ENCODE measurements at places on chromosomes 1 and 21.

GRCh38 chr1:39531526-39531925, 40.1 kb downstream of the BMP8A start:
- DNase-seq = no peak

DNA sequence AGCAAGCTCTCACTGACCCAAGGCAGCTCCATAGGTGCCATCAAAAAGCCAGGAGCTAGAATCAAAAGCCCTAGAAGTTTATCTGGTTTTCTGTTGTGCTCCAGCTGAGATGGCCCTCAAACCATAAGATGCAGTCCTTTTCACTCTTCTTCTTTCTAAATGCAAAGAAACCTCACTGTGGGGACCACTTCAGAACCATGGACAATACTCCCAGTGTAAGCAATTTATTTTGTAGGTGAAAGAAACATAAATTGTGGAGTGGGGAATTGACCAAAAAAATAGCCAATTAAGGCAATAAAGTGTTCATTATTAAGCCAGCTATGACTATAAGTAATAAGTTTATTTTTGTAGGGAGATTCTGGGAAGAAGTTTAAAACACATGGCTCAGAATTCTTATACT, 1399.9 kb downstream of the PLA2G4A start:
- DNase-seq = no peak

DNA sequence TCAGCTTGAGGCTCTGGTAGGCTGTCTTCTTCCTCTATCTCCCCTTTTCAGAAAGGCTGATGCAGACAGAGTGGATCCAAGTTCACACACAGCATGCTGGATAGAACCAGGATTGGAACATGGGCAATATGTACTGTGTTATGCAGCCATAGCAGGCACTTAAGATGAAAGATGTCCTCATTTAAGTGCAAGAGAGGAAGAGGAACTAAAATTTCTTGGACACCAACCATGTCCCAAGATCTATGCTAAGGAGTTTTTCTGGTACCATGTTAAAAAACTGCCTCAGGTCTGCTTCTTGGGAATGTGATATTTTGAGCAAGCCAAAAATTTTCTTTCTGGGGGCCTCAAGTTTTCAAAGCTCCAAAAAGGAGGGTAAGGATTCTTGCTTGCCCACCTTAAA, 1.2 kb downstream of the SDHB start:
- DNase-seq = no peak

GRCh38 chr21:35026153-35026500, 23.0 kb downstream of the RUNX1 start:
- no peak for DNase-seq

DNA sequence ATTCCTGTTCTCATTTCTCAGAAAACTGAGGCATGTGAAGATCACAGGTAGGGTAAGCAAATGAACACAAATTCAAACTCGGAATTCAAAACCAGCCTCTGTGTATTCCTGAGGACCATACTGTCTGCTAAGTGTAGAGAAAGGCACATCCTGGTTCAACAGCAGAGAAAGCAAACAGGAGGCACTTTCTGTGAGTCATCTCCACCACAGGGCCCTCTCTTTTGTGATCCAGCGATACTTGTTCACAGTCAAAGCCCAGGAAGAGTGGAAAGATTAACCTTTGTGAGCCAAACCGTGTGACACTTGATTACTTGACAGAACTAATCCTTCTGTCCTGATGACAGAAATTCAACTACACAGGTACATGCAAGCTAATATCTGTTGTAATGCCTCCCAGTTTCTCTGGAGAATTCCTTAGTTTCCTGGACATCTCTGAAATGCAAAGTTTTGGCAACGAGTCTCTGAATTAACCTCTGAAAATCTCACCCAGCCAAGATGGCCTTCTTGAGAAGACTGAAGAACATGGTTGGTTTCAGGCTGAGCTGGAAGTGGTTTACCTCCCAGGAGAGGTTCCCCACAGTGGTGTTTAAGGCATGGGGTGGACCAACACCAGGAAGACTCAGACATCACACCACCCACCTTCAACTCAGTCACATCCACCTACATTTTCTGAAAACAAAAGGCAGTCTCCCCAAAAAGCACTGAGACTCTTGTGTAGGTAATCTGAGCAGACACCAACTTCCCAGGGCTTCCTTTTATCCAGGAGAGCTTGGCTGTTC, 98.2 kb upstream of the ERG start:
- no peak for DNase-seq

GRCh38 chr1:173554089-173554488, 48.8 kb downstream of the SLC9C2 start:
- DNase-seq = no peak

Measured in C1 segment of cervical spinal cord (tissue), 14 donors.